ENCODE measurements at places on chromosomes 12 and 14.
A peak's percentile ranks its signal among the peaks of the same experiment; 100 is the strongest.

DNA sequence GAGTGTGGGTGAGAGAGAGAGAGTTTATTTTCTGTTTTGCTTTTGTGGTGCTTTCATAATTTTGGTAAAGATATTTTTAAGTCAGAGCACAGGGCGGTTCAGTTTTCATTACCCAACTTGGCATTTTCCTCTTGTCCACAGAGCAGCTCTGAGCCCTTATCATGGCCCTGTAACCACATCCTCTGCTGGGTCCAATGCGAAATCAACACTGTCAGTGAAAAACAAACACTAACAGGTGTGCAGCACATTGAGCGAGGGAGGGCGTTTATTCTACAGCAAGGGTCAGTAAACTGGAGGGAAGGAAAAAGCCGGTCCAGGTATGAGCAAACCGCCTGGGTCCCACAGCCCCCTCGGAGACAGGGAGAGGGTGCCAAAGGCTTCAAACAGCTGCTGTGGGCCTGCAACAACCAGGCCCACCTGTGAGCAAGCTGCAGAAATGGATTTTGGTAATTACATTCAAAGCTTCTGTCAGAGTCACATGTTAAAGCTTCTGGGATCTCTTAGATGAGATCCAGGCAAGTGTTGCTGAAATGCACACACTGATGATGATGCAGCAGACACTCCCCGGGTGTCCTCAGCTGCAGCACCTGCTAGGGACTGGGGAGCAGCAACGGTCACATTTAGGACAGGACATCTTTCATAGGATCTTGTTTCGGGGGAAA is 132.7 kb upstream of the DYRK2 start:
- no peaks in the 10 kb centered on the region for H3K4me1 ChIP-seq
- H3K4me3 ChIP-seq, result no peak overlapping the region
- no peak for DNase-seq
- no peak overlapping the region for H3K27ac ChIP-seq
- peaks cover 6% of the 10 kb centered on the region for H3K27me3 ChIP-seq
- H3K36me3 ChIP-seq, result no peaks in the 10 kb centered on the region

- H3K4me1 ChIP-seq, result no peaks in the 10 kb centered on the region
- H3K4me3 ChIP-seq, result no peak overlapping the region
- no peaks in the 10 kb centered on the region for H3K27me3 ChIP-seq
- DNase-seq, result no peak
- H3K27ac ChIP-seq, result no peak overlapping the region
Observed at GRCh38 chr12:96047229-96048211, 12.1 kb upstream of the LTA4H start.

- no peak for DNase-seq
- H3K4me1 ChIP-seq, result peaks cover 3% of the 10 kb centered on the region
- peak overlapping the region; percentile 92 for H3K27ac ChIP-seq
- H3K27me3 ChIP-seq, result no peaks in the 10 kb centered on the region
- peak overlapping the region; percentile 64 for H3K4me3 ChIP-seq
Observed at GRCh38 chr14:101948666-101949216, 15.6 kb upstream of the DYNC1H1 start.

DNA sequence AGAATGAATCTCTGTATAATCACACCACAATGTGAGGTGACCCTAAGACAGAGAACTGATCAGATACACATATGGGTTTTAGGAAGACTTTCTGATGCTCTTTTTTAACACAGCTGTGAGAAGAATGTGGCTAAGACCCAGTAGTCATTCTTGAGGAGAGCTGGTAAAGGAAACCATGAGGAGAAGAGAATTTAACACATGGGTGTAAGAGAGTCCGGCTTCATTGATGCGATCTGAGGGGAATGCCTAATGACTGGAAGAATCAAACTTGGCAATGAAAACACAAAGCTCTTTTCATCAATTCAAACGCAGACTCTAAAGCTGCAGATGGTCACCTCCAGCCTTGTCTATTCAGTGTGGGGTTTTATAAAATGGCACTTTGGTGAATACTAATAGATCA is 79.3 kb downstream of the FOXA1 start:
- no peaks in the 10 kb centered on the region for H3K27me3 ChIP-seq
- H3K4me3 ChIP-seq, result no peak overlapping the region
- no peak for DNase-seq
- H3K27ac ChIP-seq, result no peak overlapping the region

Data from Panc1 (cell line).